ENCODE measurements at places on chromosomes 7 and 10.

DNA sequence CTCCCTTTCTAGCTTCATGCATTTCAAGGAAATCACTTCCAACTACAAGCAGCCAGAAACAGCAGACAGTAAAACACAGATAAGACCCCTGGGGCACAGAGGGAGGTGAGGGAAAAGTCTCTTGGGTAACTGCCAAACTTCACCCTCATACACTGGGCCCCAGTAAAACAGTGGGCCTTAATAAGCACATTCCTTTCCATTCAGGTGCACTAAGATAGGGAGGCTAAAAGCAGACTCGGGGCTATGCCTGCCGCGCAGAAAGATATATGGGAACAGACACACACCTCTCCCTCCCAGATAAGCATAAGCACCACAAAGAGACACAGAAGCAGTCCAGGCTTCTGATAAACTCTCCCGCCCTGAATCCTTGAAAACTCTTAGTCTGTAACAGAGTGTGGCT is 117.0 kb downstream of the TYW1B start:
- peaks cover 6% of the 10 kb centered on the region for H3K4me1 ChIP-seq
- H3K27me3 ChIP-seq: no peaks in the 10 kb centered on the region
- peaks cover 61% of the 10 kb centered on the region for H3K36me3 ChIP-seq
- DNase-seq: no peak

DNA sequence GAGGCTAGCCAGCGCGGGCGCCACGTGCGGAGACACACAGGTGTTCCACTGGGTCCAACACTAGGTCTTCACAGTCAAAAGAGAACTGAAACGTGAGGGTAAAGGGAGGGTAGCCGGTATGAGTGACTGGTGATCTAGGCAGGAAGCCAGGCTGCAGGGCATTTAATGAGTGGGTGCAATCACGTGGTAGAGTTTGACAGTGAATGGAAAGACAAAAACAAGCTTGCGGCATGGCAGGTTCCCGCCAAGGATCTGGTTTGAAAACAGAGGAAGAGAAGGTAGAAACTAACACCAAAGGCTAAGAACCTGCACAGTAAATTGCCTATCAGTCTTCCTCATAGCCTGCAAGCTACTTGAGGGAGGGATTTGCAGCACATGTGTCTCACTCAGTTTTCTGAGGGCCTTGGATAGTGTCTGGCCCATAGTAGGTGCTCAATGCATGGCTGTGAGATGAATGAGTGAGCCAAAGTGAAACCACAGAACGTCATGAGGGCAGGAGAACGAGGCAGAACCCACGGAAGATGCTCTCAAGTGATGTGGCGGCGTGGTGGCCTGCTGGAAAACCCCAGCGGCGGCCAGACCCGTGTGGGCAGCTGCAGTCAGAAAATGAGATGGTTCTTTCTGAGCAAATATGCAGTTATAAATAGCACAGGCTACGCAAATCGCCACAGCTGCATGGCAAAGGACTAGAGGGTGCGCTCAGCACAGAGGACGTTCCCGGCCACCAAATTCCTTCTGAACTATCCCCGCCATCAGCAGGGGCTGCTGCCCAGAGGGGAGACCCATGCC is 183.6 kb upstream of the NFE2L3 start:
- no peak for DNase-seq
- H3K27ac ChIP-seq: no peak overlapping the region
- H3K4me1 ChIP-seq: peaks cover 29% of the 10 kb centered on the region
- H3K27me3 ChIP-seq: peaks cover 3% of the 10 kb centered on the region

- peaks cover 54% of the 10 kb centered on the region for H3K4me1 ChIP-seq
- no peak for DNase-seq
- no peak overlapping the region for H3K4me3 ChIP-seq
- H3K27me3 ChIP-seq: peaks cover 10% of the 10 kb centered on the region
These were observed 138.9 kb downstream of the SH3PXD2A start for GRCh38 chr10:103716206-103717160.

DNA sequence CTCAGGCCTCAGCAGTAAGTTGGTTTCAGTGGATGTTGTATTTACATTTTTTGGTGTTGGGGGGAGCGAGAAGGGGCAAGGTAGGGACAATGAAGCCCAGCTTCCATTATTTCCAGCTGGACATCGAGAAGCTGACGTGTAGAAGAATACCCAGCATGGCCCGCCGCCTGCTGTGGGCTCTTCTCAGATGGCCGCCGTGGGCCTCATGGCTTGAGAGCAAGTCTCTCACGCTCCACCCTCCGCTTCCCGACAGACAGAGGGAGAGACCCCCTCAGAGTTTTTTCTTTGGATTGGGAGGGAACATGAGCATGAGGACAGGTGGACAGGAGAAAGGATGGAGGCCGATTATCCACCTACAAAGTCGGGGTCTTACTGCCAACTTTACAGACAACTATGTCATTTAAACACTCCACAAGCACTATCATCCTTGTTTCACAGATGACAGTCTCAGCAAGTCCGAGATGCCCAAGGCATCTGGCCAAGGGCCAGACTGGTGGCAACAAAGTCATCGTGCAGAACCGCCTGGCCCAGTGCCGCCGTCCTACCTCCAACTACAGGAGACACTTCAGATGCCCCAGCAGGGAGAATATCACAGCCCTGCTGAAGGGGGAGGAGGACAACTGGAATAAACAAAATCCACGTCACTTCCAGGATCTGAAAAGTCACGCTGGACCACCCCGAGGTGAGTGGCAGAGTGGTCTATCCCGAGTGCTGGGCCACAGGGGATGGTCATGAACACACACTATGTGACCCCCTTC is 195.9 kb downstream of the DIP2C start:
- peaks cover 46% of the 10 kb centered on the region for H3K4me1 ChIP-seq
- no peak overlapping the region for H3K4me3 ChIP-seq
- H3K36me3 ChIP-seq: peaks cover 14% of the 10 kb centered on the region
- peak overlapping the region; percentile 43 for H3K27ac ChIP-seq
- no peak for DNase-seq

DNA sequence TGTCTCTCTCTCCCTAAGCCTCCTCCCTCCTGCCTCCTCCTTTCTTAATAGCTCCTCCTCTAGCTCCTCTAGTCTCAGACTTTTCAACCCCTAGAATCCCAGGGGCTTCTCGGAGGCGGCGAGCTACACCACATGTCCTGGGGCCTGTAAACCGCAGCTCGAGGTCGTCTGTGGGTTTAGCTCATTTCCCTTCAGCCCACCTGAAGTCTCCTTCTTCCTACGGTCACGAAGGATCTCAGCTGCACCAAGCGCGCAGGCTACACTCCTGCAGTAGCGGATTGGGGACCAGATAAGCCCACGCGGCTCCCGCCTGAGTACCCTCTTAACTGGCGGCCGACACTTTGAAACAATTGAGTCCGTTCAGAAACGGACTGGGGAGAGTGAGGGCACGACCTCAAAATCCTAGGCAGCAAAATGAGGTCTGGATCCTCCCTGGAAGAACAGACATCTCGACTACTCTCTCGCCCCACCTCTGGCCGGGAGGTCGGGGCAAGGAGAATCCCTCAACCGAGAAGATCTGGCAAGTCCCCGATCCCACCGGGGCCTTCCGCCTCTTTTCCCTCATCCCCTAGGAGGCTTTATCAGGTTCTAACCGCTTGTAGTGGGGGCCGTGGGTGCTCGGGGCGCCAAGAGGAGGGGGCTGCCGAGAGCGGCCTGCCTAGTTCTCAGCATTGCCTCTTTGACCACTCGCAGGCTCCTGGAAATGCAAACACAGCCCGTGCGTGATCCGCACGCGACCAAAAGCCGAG is 1.3 kb upstream of the SORCS3 start:
- peak overlapping the region; percentile 75 for H3K4me3 ChIP-seq
- H3K27me3 ChIP-seq: peaks cover 95% of the 10 kb centered on the region
- H3K27ac ChIP-seq: no peak overlapping the region
- no peaks in the 10 kb centered on the region for H3K36me3 ChIP-seq
- peak; percentile 17 for DNase-seq

DNA sequence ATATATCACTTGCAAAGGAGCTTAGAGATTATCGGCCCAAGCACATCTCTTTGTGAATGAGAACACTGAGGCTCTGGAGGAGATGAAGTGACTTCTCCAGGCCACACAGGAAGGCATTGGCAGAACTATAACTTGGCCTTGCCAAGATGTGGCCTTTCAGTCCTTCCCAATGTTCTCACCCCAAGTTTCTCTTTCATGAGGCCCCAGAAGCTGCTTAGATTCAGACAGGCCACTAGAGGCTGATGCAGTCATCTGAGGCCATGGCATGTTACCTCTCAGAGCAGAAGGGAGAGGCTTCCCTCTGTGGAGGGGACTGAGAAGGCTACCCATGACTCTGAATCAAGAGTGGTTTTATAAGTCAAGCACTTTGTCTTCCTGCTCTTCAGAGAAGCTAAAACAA is 1003.7 kb downstream of the LRMDA start:
- no peak overlapping the region for H3K4me3 ChIP-seq
- no peaks in the 10 kb centered on the region for H3K36me3 ChIP-seq
- H3K27ac ChIP-seq: no peak overlapping the region
- DNase-seq: no peak
- H3K4me1 ChIP-seq: peaks cover 69% of the 10 kb centered on the region

GRCh38 chr7:89104748-89105685 is 309.5 kb upstream of the TEX47 start:
- H3K27ac ChIP-seq: no peak overlapping the region
- H3K27me3 ChIP-seq: no peaks in the 10 kb centered on the region

DNA sequence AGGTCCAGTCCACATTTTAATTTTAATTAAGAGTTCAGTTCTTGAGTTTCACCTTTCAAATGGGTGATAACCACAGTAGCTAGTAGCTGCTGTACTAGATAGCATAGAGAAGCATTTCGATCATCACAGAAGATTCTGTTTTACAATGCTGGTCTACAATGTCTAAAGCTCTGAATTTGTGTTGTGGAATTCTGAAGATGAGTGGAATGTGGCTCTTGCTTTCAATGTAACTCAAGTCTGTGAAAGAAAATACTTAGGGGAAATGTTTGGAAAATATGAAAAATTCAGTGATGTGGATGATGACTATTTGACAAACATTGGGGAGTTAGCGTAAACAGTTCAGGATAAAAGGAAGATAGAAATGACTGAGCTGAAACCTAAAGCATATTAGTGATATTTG is 139.4 kb downstream of the GNAT3 start:
- H3K4me1 ChIP-seq: no peaks in the 10 kb centered on the region
- H3K36me3 ChIP-seq: no peaks in the 10 kb centered on the region
- no peak overlapping the region for H3K4me3 ChIP-seq
- peaks cover 2% of the 10 kb centered on the region for H3K27me3 ChIP-seq

- H3K4me1 ChIP-seq: no peaks in the 10 kb centered on the region
- no peak for DNase-seq
- peaks cover 51% of the 10 kb centered on the region for H3K36me3 ChIP-seq
- no peak overlapping the region for H3K4me3 ChIP-seq
- no peaks in the 10 kb centered on the region for H3K27me3 ChIP-seq
- H3K27ac ChIP-seq: no peak overlapping the region
These were observed 18.0 kb downstream of the GSDME start for GRCh38 chr7:24739306-24739705.

- H3K4me3 ChIP-seq: no peak overlapping the region
- peaks cover 34% of the 10 kb centered on the region for H3K4me1 ChIP-seq
- no peaks in the 10 kb centered on the region for H3K27me3 ChIP-seq
- peak overlapping the region; percentile 22 for H3K27ac ChIP-seq
- peaks cover 22% of the 10 kb centered on the region for H3K36me3 ChIP-seq
These were observed 85.7 kb downstream of the MMRN2 start for GRCh38 chr10:86871563-86872183.

- no peak overlapping the region for H3K4me3 ChIP-seq
- peaks cover 1% of the 10 kb centered on the region for H3K27me3 ChIP-seq
- DNase-seq: peak; percentile 33
- H3K27ac ChIP-seq: no peak overlapping the region
- no peaks in the 10 kb centered on the region for H3K36me3 ChIP-seq
These were observed 346.1 kb upstream of the ANKRD30A start for GRCh38 chr10:36779238-36779846.

Measured in nephron progenitor cell (in vitro differentiated cells).